Body of pancreas (tissue), 4 donors: ENCODE measurements at places on chromosomes 7 and 10.

- DNase-seq, result no peak
These were observed 34.8 kb upstream of the MKI67 start for GRCh38 chr10:128161031-128161430.

DNA sequence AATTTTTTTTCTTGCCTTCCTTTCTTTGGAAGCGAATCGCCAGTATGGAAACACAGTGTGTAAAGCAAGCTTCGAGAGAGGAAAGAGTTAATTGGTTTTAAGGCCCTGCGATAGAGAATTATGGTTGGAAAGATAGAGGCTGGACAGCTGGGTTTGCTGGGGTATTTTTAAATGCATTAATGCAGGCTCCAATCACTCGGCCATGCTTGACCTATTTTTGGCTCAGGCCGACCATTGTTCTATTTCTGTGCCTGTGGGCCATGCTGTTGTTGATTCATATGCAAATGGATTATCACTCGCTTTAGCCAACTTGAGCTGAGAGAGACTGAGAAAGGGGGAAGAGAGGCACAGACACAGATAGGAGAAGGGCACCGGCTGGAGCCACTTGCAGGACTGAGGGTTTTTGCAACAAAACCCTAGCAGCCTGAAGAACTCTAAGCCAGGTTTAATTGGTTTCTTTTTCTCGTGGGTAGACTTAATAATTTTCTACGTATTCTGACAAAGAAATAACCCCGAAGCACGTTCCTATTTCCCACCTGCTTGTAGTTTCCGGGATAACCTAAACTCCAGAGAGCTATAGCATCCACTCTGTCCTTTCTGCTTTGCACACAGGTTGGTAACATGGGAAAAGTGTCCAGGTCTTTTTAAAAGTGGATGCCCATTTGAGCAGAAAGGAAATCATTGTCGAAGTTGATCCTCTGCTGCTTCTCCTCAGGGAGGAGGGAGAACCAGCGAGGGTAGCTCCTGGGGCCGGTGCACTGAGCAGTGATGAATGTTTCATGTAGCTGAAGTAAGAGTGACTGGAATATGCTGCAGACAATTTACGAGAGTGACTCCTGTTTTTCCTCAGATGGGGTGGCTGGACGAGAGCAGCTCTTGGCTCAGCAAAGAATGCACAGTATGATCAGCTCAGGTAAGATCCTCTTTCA lies at the start of gene HDAC9:
Gene HDAC9 (plus strand): TSS at position 338 of the 929 bp plus-strand sequence. CDS start 554 bp downstream, at position 892.
- DNase-seq, result no peak

DNA sequence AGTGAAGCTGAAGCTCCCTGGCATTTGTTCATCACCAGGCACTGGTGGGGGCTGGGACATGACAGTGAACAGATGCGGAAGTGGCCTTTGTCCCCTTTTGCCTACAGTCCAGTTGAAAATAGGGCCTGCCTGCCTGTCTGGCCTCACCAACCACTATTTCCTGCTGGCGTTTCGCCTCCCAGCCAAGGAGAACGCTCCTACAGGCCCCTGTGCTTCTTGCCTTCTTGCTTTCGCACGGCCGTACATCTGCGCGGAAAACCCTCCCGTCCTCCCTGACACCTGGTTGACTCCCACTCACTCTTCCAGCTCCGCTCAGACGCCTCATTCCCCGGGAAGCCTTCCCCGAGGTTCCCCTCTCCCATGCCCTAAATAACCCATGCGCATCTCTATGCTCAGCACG lies 317.3 kb downstream of the PRPF18 start:
- no peak for DNase-seq

- DNase-seq, result no peak
These were observed 704.7 kb upstream of the MBL2 start for GRCh38 chr10:53477313-53477675.

DNA sequence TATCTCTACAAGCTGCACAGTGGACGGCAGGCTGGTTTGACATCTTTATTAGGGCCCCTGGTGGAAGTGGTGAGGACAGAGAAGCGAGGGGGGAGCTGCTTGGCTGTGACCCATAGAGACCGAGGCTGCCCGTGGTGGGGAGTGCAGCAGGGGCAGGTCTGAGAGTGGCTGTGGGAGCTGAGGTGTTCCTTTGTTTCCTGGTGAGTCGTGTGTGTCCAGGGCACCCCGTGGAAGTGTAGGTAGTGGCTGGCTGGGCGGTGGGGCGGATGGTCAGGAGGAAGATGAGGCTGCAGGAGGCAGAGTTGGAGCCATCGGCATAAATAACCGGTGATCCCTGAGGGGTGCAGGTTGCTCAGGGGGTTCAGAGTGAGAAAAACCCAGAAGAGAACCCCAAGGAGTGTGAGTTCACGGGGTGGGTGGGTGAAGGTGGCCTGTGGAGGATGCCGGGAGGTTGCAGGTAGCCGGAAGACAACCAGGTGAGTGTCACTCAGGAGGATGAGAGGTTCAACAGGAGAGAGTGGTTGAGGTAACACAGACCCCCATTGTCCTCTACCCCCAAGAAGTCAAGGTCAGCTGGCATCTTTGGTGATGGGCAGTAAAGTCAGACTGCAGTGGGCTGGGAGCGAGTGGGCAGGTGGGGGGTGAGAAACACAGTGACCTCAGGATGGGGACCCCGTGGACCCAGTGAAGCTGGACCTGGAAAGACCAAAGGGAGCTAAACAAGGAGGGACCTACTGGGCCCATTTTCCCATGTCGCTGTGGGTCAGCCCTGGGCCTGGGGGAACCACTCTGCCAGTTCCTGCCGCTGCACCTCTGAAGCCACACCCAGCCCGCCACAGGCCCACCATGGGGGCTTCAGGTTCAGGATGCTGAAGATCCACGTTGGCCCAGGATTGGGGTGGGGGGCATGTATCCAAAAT lies 7.8 kb downstream of the ATP6V0E2 start:
- no peak for DNase-seq

DNA sequence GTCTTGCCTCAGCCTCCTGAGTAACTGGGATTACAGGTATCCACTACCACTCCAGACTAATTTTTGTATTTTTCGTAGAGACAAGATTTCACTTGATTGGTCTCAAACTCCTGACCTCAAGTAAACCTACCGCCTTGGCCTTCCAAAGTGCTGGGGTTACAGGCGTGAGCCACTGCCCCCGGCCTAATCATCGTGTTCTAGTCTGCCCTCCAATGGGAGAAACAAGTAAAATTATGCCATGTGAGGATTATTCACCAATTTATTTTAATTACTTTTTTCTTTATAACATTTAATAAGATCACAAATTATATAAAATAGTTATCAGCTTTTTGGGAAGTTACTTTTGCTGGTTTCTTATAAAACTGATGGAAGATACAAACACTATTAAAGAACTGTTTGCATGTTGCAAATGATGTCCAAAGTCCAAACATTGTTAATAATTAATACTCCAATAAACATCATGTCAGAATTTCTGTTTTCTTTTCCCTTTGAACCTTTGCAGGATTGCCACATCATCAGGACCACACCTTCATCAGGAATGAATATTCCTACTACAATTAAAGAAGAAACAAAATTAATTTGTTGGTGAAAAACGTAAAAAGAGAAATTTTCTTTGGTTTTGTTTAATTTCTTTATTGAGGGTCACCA lies 786 bp upstream of the AKR1C4 start:
- no peak for DNase-seq

DNA sequence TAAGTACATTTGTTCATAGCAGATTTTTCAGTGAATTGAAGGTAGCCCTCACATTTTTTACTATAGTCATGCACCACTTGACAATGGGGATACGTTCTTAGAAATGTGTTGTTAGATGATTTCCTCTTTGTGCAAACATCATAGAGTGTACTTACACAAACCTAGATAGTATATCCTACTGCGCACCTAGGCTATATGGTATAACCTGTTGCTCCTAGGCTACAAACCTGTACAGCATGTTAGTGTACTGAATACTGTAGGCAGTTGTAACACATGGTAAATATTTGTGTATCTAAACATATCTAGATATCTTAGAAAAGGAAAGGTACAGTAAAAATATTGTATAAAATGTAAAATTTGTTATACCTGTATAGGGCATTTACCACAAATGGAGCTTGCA lies 41.2 kb downstream of the TAX1BP1 start:
- no peak for DNase-seq

GRCh38 chr10:121138112-121138860 lies 287.1 kb downstream of the WDR11 start:
- DNase-seq, result no peak

DNA sequence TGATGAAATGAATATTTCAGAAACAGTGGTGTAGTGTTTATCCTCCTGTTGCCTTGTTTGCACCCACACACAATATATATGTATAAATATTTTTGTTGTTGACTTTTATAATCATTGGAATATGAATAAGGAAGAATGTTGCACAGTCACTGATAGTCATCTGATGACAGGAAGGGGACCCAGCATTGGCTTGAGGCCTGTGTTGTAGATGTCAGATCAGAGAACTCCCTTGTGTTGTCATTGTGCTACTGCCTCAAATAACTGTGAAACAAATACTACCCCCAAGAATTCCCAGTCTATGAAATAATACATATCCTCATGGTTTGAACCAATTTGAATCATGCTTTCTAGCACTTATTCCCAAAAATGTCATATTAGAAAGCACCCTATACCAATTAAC lies 84.0 kb downstream of the NRG3 start:
- DNase-seq, result no peak

- no peak for DNase-seq
These were observed 224.9 kb upstream of the AUTS2 start for GRCh38 chr7:69373171-69374043.

DNA sequence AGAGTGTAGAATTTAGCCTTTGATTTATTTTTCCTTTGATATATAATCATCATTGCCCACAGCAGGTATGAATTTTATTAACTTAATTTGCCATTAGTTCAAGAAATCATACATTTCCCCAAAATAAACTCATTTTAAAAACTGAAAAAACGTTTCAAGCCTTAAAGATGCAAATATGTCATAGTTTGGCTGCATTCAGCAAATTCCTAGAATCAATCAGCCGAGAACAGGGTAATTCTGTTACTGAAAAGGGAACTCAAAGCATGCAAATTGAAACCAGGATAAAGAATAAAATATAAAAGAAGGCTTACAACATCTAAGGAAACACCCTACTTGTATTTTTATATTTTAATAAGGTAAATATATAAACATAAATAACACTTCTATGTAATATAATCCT lies 233.8 kb upstream of the PRKCQ start:
- no peak for DNase-seq

GRCh38 chr7:77940647-77941046 lies 142.1 kb downstream of the PHTF2 start:
- DNase-seq, result peak; percentile 41

DNA sequence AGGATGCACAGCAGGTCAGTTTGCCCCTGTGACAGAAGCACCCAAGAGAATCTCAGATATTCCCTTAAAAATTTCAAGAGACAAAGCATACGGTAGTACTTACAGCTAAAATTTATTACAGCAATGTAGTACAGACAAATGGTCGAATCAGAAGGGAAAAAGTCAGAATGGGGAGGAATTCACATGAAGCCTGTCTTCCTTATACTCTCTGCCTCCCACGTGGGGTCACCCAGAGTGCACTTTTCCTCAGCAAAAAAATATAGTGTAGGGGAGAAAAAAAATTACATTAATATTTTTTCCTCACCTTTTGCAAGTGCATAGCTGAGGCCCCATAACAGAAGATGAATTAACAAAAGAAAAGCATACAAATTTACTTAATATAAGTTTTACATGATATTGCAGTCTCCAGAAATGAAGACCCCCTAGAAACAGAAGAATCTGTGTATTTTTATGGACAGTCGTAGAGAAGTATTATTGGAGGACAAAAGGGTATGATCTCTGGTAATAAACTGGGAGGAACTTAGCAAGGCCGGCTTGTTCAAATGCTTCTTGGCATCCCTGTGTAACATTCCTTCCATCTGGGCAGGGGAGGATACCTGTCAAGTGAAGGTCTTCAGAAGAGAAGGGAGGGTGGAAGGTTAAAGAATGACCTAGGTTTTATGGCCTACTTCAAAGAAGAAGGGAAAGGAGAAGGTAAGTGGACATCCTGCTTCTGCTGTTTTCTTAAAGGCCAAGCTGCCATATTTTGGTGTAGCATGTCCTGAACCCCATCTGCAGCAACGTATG lies 270.6 kb upstream of the MAGI2 start:
- DNase-seq, result no peak

GRCh38 chr10:79382491-79382941 lies 35.2 kb downstream of the PPIF start:
- no peak for DNase-seq

DNA sequence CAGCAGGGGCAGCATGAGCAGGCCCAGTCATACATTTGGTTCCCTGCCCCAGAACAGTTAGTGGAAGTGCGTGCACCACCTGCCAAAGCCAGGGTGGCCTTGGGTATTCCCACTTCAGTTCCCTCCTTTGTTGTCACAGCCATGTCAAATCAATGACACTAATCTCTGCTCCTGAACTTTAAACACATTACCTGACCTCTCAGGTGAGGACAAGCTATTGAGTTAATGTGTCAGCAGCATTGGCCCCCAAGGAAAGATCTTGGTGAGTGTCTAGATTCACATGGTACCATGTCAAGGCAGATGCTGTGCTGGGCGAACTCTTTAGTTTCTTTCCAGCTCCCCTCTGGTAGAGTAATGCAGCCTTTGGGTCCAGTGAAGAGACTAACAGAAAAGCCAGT lies 2.1 kb downstream of the CYP3A5 start:
- DNase-seq, result no peak

- no peak for DNase-seq
These were observed 115.1 kb upstream of the NPS start for GRCh38 chr10:127434006-127434405.

- peak; percentile 67 for DNase-seq
These were observed 45.3 kb upstream of the EN2 start for GRCh38 chr7:155412416-155413253.

DNA sequence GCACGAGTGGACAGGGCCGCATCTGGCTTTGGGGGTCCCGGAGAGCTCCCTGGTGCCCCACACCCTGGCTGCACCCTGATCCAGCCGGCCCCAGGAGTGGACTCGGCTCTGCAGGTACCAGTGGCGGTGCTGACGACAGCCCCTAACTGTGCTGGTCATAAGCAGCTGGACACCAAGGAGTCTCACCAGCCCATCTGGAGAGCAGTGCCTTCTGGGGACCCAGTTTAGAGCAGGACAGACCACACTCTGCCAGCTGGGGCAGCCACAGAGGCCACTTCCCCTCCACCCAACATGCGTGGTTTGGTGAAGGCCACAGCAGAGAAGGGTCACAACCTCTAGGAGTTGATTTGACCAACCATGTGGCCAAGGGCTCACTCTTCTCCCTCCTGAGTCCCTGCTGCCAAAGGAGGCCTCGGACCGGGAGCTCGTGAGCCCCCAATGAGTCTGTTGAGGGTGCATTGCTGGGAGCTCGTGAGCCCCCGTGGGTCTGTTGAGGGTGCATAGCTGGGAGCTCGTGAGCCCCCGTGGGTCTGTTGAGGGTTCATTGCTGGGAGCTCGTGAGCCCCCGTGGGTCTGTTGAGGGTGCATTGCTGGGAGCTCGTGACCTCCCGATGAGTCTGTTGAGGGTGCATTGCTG lies 16.0 kb upstream of the INPP5A start:
- peak; percentile 10 for DNase-seq

GRCh38 chr7:152085131-152085530 lies 59.7 kb downstream of the GALNT11 start:
- no peak for DNase-seq

- no peak for DNase-seq
These were observed 9.0 kb downstream of the DENND2A start for GRCh38 chr7:140631602-140632001.

GRCh38 chr10:6350609-6351008 lies 147.9 kb downstream of the PFKFB3 start:
- DNase-seq, result no peak

GRCh38 chr10:132139526-132139925 lies 47.2 kb upstream of the DPYSL4 start:
- no peak for DNase-seq
